Spinal cord (tissue), 10 donors: ENCODE measurements at places on chromosomes 7 and 10. TPM values are rescaled to one million over a fixed set of nuclear protein-coding genes. Genes with fewer than 3 reads are reported as not detected.

The INHBA gene
- total RNA-seq: 8.3 TPM

The DIP2C gene
- 15.4 TPM for total RNA-seq

The ELFN1 gene
- total RNA-seq: 7.8 TPM

The ATP5MK gene
- 166 TPM for total RNA-seq

The SLC26A5 gene
- total RNA-seq: 0.99 TPM

The ITPRID1 gene
- total RNA-seq: 0.11 TPM

The PARD3 gene
- total RNA-seq: 62.1 TPM

The MCM10 gene
- 4.4 TPM for total RNA-seq

The MRC1 gene
- total RNA-seq: 23.1 TPM

The EPO gene
- total RNA-seq: 0.28 TPM

The TMEM225B gene
- 1.4 TPM for total RNA-seq

The TMEM213 gene
- not detected for total RNA-seq

The TMEM140 gene
- 3.0 TPM for total RNA-seq

The KLF14 gene
- not detected for total RNA-seq

The NUTM2E gene
- 0.88 TPM for total RNA-seq

The ADAM22 gene
- 178 TPM for total RNA-seq

The WDFY4 gene
- 3.8 TPM for total RNA-seq

The MSMB gene
- not detected for total RNA-seq
